KBM-7 (cell line): ENCODE measurements at places on chromosomes 5 and 9.

DNA sequence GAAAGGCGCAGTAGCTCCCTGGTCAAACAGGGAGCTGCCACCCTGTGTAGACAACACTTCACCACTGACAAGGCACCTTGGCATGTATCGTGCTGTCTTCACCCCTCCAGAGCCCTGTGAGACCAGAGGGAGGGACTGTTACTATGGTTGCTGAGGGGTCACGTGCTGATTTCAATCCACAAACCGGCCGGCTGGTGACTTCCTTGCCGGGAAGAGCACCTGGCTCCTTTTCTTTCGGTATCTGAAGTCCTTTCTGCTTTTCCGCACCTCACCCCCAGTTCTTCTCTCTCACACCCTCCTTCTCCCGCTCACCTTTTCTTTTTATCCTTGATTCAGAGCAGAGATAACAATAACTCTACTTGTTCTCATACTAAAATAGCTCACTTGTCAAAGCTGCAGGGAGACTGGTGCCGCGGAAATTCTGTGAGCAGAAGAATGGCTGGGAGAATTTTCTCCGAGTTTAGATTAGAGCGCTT lies 327.2 kb downstream of the ZSWIM6 start:
- DNase-seq: no peak

- DNase-seq: no peak
Measured at GRCh38 chr5:5318426-5319190, 103.9 kb upstream of the ICE1 start.

DNA sequence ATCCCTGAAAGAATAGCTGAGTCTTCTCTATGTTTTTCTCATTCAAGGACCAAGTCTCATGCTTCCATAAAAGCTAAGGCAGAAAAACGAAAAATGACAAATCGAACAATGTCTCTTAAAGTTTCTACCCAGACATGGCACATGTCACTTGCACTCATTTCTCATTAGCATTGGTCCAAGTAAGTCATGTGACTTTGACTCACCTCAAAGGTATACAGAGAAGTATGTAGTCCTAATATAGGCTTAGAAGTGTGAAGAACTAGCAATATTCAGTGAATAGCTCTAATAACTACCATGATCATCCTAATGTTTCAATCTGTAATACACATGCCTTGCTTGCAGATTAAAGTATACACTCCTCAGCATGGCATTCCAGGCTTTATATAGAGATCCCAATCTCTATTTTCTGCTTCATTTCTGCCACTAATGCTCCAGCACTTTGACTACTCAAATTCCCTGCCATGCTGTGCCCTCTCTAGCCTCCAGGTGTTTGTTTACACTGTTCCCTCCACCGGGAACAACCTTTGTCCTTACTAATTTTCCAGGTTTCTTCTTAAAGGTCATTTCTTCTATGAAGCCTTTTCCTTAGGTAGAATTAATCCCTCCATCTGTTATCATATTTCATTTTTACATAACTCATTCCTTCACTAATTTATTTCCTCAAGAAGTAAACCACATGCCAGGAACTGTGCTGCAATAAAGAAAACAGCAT lies 98.9 kb downstream of the CEMIP2 start:
- DNase-seq: no peak

- DNase-seq: no peak
Measured at GRCh38 chr9:133529874-133530273, 4.6 kb upstream of the ADAMTSL2 start.

- DNase-seq: no peak
Measured at GRCh38 chr5:90050103-90050502, 359.5 kb downstream of the CETN3 start.

DNA sequence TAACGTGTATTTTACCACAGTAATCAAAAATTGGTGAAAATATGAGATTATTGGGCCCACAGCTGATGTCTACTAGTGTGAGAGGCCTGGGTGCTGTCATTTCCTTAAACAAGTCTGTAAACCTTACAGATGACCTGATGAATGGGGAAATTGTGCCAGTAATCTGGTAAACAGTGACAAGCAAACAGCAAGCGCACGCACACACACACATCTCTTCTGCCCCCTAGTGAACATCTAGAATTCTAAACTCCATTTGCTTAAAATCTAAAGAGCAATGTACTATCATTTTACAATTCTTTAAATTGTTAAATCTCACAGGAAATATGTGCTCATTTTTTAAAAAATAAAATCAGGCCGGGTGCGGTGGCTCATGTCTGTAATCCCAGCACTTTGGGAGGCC lies 7.5 kb upstream of the RAPGEF1 start:
- DNase-seq: peak; percentile 72

DNA sequence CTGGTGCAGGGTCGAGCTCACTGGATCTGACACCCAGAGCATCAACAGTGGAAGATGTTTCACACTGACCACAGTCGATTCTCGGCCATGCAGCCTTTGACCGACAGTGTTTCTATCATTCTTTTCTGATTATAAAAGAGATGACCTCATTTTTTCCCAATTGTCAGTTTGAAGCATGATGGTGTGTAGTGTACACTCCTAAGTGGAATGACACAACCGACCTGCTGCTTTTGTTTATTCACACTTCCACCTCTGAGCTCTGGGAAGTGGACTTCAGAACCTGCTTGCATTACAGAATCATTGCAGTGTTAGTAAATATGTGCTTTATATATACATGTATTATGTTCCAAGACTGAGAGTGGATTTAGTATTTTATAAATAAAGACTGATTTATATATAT lies 128.6 kb downstream of the IRX2 start:
- DNase-seq: no peak

- DNase-seq: peak; percentile 54
Measured at GRCh38 chr9:20760246-20760891, 76.3 kb downstream of the FOCAD start.

DNA sequence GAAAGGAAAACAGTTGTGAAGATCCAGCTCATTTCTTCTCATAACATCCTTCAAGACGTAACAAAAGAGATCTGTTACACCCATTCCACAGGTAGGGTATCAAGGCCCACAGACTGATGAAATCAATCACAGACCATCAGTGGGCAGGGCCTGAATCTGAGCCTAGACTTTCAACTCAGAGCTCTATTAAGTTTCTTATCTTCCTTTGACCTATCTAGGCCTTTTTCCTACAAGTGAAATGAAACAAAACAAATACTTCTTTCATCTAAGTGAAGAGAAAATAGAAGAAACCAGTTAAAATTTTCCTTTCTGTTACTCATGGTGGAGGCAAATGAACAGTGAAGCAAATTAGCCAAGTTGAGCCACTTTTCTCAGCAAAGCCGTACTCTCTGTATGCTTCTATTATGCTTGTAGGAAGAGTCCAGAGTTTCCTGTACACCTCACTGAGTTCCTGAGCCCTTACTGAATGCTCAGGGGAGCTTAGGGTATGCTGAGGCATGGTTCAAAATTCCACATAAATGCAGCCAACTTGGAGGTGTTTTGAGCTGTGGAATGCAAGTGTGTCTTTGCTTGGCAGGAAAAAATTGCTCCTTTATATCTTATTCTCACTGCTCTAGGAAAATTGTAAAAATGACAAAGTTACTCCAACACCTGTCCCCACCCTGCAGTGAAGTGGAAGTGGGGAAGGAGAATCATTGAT lies 91.9 kb downstream of the FEM1C start:
- DNase-seq: no peak

DNA sequence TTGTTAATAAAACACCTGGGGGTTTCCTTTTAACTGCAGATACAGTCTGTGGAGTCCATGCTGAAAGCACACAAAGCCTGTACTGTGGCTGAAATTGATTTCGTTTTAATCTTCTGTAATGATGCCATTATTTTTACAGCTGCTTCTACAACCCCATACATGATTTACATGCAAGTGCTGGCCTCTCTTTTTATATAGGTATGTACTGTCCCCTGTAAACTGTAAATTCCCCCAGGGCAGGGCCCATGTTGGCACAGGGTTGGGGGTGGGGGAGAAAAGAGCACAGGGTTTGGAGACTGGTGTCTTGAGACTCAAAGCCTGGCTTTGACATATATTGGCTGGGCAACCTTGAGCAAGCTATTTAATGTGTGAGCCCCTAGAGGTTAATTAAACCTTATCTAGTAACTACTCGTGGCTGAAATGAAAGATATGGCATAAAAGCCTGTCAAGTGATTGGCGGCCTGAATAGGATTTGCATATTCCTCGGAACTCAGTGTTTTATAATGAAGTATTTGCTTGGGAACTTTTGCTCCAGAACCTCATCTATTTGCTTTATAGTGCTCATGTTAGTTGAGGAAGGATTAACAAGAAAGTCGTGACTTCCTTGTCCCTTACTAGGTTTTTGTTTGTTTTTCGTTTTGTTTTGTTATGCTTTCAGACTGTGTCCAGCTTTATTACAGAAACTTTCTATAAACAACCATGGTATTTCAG lies 34.0 kb downstream of the KLF4 start:
- no peak for DNase-seq

GRCh38 chr9:98108531-98109031 lies 10.4 kb downstream of the TRIM14 start:
- no peak for DNase-seq

- peak; percentile 67 for DNase-seq
Measured at GRCh38 chr5:173664154-173664526, 47.7 kb upstream of the BOD1 start.

DNA sequence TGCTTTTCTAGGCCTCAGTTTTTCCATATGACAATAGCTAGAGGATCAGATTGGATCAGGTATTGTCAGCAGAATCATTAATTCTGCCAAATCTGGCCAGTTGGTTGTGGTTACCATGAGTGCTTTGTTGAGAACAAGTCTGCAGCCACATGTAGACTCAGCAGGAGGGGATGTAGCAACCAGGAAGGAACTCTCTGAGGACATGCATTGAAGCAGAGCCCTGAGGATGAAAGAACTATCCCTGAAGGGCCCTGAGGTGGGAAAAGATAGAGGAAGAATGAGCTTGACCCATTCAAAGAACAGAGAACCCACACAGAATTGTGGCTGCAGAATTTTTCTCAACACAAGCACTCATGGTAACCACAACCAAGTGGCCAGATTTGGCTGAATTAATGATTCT lies 60.1 kb upstream of the AFAP1L1 start:
- DNase-seq: no peak

DNA sequence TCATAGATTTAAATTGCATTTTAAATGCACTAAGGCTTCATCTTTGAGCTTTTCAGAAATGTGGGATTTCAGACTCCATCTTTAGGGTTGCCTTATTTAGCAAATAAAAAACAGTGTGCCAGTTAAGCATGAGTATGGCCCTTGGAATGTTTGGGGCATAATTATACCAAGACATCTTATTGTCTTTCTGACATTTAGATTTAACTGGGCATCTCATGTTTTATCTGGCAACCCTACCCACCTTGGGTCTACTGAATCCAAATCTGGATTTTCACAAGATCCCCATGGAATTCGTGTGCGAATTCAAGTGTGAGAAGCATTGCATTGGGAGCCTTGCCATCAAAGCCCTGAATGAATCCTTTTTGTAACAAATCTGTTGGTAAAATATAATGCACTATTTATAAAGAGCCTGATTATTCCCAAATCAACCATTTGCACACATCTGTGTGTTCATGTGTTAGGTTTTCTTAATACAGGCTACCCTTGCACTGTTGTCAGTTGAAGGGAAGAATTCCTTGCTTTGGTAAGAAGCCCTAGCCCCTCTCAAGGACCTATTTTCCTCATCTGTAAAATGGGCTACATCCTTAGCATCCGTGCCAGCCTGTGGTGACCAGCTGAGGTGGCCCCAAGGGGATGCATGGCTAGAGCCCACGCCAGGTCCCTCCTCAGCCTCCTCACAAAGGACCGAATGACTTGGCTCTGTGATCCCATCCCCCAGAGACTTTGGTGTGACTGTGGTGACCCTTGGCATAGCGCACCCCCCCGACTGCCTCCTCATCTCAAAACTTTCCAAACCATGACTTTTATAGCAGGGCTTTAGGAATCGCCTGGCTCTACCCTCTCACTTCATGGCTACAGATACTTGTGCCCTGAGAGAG lies 8.1 kb downstream of the GSN start:
- no peak for DNase-seq

- no peak for DNase-seq
Measured at GRCh38 chr9:134477342-134477925, 151.2 kb downstream of the RXRA start.

GRCh38 chr5:154397652-154398406 lies 48.0 kb upstream of the SAP30L start:
- no peak for DNase-seq

DNA sequence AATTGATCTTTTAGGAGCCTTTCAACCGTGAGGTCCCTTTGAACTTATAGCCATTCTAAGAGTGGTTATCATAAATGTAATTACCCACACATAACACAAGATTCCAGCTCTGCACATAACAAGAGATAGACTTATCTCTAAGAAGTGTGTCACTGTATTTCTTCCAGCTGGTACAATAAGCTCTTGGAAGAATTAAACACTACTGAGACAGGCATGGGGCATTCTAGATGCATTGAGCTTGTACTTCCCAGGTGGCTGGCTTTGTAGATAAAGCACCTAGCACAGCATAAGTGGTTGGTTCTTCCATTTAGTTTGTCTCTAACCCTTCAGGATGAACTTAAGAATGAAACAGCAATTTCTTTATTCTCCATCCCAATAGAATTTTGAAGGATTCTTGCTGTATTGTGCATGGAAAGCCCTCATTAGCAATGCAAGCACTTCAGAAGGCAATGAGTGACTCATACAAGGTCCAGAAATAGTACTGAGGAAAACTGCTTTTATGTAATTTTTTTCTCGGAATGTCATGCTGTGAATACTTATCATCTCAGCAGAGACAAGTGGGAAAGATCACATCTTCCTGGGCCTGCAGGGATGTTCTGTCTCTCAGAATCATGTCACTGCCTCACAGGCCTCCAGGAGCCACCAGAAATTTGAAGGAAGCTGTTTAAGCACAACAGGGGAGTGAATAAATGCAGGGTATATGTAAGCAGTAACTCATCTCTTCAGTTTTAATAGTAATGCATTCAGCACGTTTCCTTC lies 91.1 kb upstream of the CD180 start:
- DNase-seq: no peak

- no peak for DNase-seq
Measured at GRCh38 chr9:135714242-135715055, 12.5 kb downstream of the KCNT1 start.

DNA sequence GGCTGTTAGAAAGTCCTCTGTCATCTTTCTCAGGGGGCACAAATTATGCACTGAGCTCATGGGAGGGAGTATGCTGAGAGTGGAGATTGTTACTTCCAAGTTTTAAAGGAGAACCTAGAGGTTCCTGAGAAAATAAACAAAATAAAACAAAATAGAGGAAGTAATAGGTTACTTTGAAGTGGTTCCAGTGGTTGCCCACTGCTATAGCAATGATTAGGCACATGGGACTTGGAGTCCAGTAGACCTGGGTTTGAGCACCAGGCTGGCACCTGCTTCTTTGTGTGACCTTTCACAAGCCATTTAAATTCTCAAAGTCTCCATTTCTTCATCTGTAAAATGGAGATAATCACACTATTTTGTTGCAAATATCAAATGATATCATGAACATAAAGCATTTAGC lies 13.8 kb upstream of the CDC23 start:
- no peak for DNase-seq

- DNase-seq: no peak
Measured at GRCh38 chr5:40224421-40224820, 455.3 kb upstream of the PTGER4 start.

GRCh38 chr5:175878544-175879438 lies 7.4 kb downstream of the CPLX2 start:
- no peak for DNase-seq

GRCh38 chr5:163506095-163506457 lies 657 bp downstream of the MAT2B start:
- DNase-seq: no peak
